ENCODE measurements at places on chromosomes 2 and 18.

- DNase-seq: no peak
These were observed 3.7 kb downstream of the ODC1 start for GRCh38 chr2:10444463-10444862.

- DNase-seq: peak; percentile 77
These were observed 1.5 kb downstream of the ARPC2 start for GRCh38 chr2:218218268-218219185.

- DNase-seq: peak; percentile 34
These were observed 54.1 kb downstream of the E2F6 start for GRCh38 chr2:11411768-11412448.

DNA sequence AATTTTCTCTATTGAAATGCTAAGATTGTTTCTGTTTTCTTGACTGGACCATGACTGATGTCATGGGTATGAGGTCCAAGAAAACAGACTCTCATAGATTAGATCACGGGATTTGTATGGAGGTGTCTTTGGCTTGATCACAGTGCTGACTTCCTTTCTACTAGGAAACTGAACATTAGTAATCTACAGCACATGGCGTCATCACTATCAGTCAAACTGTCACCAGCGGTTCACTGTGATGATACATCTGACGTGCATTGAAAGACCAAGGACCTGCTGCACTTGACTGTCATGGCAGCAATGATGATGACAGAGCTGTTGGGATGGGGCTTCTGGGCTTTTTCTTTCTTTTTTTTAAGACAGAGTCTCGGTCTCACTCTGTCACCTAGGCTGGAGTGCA lies 28.2 kb upstream of the IMPA2 start:
- no peak for DNase-seq

DNA sequence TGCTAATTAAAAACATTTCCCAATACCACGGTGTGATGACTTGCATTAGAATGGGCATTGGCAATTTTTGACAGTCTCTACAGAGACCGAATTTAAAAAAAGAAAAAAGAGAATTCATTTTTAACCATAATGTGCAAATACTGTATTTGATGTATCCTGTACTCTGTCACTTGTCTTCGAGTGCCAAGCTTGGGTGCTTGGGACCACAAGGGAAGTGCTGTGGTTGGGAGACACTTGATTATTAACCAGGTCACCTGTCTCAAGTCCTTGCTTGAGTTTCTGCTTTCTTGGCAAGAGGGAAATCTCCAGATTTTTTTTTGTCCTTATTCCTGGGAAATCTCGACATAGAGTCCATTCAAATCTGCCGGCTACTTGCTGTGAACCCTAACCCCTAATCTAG lies 209.0 kb downstream of the MC4R start:
- DNase-seq: no peak

GRCh38 chr2:36507408-36507812 lies 90.6 kb downstream of the FEZ2 start:
- DNase-seq: peak; percentile 65

DNA sequence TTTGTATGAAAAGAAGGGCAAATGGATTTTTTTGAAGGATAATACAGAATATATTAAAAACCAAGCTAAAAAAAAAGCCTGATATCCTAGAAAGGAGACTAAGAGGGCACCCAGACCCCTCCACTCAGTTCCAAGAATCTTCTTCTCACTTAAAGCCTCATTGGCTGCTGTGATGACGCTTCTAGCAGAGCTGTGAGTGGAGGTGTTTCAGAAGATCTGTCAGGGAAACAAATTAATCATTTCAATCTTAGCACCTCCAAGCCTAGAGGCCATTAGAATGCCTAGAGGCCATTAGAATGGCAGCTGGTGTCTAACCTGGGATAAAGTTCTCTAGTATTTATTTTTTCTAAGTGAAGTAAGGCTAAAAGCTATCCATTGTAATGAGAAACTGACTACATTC lies 164.2 kb upstream of the TMEM200C start:
- DNase-seq: no peak

GRCh38 chr2:6810961-6811360 lies 54.7 kb downstream of the CMPK2 start:
- no peak for DNase-seq

DNA sequence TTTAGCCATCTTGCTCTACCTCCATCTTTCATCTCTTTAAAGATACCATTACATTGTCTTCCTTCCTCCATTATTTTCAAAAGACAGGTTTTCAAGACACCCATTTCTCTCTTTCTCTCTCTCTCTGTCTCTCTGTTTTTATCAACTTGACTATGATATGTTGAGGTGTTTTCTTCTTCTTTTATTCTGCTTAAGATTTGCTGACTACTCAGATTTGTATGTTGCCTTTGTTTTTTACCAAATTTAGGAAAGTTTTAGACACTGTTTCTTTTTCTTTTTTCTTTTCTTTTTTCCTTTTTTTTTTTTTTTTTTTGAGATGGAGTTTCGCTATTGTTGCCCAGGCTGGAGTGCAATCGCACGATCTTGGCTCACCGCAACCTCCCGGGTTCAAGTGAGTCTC lies 647.5 kb upstream of the VRK2 start:
- no peak for DNase-seq

DNA sequence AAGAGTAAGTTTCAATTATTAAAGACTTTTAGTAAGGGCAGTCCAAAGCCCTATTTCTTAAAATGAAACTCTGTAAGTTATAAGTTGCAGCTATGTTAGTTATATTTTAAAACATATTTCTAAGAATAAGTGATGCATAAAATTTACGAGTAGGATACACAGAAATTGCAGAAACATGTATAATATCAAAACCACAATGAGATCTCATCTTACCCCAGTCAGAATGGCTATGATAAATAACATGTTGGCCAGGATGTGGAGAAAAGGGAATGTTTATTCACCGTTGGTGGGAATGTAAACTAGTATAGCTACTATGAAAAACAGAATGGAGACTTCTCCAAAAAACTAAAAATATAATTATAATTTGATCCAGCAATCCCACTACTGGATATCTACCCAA lies 201.2 kb downstream of the CBLN2 start:
- DNase-seq: no peak

DNA sequence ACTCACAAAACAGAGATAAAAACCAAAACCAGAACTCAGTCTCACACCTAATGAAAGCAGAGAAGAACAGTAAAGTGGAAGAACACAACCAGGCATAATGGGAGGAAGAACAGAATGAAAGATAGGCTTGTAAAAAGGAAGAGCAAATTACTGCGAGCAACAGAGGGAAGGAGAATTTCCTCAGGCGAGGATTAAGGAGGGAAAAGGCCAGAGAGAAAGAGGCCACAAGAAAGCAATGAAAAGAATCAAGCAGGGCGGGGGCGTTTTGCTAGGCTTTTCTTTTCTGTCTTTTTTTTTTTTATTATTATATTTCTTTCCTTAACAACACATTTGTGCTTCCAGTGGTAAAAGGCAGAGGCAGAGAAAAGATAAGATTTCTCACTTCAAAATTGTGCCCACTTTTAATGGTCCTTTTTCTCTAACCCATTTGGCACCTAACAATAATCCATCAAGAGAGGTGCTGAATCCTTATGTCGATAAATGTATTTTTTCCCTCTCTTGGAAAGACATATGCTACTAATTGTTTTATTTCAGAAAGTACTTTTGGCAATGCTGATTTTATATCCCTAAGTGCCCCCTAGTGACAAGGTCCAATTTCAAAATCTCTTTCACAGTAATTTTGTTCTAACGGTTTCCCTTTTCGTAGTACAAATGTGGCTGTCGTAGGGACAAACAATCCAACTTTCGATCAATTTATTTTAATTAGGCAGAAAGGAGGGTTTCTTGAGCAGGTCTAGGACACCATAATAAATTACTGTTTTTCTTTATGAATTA lies 138.7 kb upstream of the AQP4 start:
- no peak for DNase-seq

DNA sequence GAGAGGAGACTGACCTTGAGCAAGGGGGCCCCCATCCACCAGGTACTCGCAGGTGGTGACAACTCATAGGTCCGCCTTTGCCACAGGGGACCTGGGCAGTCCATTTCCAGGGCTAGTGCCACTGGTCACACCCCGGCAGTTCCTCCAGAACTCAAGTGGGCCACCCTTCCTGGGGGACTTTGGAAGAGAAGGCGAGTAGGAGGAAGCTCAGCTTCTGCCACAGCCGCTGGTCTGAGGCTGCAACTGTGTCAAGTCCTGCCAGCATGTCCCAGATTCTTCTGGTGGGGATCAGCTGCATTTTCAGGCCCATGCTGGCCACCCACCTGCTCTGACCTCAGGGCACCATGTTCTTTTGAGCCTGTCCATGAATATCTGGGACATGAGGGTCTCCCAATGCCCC lies 423.9 kb upstream of the MYT1L start:
- no peak for DNase-seq

- no peak for DNase-seq
These were observed 109.6 kb upstream of the SLC14A2 start for GRCh38 chr18:45505497-45506206.

DNA sequence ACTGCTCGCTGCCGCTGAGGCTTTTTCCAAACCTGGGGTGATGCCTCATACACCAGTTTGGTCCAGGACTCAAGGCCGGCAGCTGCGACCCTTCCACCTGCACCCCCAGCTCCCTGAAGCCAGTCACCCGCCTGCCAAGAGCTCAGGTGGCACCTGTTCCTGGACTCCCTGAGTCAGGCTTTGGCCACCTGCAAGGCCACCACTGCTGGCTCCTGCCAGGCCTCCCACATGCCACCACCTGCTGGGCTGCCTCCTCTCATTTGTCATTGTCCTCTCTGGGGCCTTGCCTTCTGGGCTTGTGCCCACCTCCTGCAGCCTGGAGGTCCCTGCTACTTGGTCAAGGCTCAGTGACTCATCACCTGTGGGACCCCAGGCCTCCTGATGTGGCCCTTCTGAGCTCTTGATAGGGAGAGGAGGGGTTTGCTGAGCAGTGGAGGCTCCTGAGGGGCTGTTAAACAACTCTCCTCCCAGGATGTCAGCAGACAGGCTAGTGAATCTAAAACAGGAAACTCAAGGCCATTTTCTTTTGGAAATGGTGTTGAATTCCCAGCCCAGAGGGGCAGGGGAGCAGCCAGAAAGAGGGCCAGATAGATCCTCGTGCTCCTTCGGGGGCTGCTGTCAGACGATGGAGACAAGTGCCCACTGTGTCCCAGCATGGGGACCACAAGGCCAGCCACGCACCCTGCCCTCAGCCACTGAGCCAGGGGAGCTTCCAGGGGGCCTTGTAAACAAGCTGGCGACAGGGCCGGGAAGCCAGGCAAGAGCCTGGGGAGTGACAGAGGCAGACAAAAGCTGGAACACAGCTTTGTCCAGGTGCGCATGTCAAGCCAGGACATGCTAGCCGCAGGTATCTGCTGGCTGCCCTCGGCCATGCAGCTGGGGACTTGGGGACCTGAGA lies 416.8 kb downstream of the LRATD1 start:
- no peak for DNase-seq

DNA sequence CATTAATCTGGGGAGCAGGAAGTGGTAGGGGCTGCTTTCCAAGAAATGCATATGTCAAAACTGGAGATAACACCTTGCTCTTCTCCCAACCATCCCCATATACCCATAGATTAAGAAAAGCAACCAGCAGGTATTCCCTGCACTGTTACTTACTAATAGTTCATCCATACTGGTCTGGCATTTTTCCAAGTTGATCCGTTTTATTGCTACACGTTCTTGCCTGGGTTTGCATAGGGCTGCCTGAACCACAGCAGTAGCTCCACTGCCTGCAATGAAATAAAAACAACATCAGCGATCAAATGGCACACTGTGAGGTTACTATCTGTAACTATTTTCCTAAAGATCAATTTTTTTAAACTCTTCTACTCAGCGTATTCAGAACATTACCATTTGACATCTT lies 65.6 kb downstream of the STK39 start:
- DNase-seq: no peak

DNA sequence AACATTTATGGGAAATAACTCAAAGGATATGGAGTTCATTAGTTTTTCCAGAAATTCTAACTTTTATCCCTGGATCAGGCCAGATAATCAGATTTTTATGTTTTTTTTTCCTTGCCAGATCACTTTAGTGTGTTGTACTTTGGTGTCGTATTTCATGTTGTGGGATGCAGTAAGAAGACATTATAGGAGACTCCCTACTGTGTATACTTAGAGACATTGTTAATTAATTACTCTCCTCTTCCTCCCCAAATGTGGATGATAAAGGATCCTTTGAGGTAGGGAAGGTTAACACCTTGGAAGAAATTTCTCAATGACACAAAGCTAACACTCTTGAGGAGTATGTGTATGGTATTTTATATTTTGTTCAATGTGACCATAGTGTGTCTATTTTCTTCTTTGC lies 120.5 kb downstream of the LYPD6B start:
- DNase-seq: no peak

DNA sequence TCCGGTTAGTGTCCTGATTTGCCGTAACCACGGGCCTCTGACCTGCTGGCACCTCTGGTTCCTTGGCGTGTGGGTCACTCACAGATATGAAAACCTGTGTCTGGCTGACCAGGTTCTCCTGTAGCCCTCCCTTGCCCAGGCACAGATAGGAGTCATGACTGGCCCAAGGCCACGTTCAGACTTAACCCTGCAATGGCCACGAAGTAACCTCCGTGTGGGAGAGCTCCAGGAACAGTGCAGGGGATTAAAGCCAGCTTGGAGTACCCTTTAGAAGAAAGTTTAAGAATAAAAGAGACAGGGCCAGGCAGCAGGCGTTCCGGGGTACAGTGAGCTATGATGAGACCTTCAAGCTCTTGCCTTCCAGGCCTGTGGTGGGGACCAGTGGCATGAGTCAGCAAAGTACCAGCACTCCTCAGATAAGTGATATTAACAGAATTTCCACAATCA lies 25.5 kb downstream of the CENPO start:
- no peak for DNase-seq

DNA sequence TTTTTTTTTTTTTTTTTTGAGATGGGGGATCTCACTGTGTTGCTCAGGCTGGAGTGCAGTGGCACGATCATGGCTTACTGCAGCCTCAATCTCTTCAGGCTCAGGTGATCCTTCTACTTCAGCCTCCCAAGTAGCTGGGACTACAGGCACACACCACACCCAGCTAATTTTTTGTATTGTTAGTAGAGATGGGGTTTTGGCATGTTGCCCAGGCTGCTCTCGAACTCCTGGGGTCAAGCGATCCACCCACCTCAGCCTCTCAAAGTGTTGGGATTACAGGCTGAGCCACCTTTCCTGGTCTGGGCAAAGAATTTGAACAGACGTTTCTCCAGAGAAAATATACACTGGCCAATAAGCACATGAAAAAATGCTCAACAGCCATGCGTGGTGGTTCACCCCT lies 2.9 kb upstream of the SNRNP200 start:
- no peak for DNase-seq

- peak; percentile 83 for DNase-seq
These were observed 30.3 kb downstream of the MAIP1 start for GRCh38 chr2:199985625-199986207.

GRCh38 chr2:54503192-54503591 lies 47.1 kb downstream of the SPTBN1 start:
- peak; percentile 5 for DNase-seq

- no peak for DNase-seq
These were observed 15.2 kb downstream of the RAMP1 start for GRCh38 chr2:237874585-237875161.

DNA sequence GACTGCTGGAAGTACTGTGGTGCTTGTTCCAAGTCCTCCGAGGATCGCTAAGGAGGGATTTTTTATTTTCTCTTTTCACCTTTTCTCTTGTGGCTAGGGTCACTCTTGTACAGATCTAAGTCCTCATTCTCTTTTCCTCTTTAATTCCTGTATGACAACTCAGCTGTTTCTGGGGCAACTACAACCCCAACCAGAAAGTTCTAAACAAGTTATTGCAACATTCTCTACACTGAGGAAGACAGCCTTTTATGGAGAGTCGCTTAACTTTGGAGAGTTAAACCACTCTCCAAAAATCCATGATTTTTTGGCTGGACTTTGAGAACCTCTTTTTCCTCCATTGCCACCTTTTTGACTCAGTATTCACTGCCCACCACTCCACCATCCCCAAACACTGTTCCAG lies 74.0 kb upstream of the SESTD1 start:
- DNase-seq: peak; percentile 14

Data from inflammatory macrophage treated with lipopolysaccharide for 4 hours (primary cell).